Endothelial cell of umbilical vein (primary cell): ENCODE measurements at places on chromosomes 7 and 10. TPM values are rescaled to one million over a fixed set of nuclear protein-coding genes. Genes with fewer than 3 reads are reported as not detected.

The ABCC2 gene
- 1.7 and 3.3 TPM in 2 replicates for total RNA-seq

The CSTF2T gene
- 16.8 and 19.8 TPM in 2 replicates for total RNA-seq

The TNPO3 gene
- 46.9 TPM in 2 replicates for total RNA-seq

The HOXA7 gene
- total RNA-seq, result 15.6 and 18.5 TPM in 2 replicates

The FEZF1 gene
- total RNA-seq, result not detected in 2 replicates

The GPER1 gene
- 0.25 and 0.77 TPM in 2 replicates for total RNA-seq

The PRRT4 gene
- not detected in 2 replicates for total RNA-seq

The GPR26 gene
- not detected in 2 replicates for total RNA-seq

DNA sequence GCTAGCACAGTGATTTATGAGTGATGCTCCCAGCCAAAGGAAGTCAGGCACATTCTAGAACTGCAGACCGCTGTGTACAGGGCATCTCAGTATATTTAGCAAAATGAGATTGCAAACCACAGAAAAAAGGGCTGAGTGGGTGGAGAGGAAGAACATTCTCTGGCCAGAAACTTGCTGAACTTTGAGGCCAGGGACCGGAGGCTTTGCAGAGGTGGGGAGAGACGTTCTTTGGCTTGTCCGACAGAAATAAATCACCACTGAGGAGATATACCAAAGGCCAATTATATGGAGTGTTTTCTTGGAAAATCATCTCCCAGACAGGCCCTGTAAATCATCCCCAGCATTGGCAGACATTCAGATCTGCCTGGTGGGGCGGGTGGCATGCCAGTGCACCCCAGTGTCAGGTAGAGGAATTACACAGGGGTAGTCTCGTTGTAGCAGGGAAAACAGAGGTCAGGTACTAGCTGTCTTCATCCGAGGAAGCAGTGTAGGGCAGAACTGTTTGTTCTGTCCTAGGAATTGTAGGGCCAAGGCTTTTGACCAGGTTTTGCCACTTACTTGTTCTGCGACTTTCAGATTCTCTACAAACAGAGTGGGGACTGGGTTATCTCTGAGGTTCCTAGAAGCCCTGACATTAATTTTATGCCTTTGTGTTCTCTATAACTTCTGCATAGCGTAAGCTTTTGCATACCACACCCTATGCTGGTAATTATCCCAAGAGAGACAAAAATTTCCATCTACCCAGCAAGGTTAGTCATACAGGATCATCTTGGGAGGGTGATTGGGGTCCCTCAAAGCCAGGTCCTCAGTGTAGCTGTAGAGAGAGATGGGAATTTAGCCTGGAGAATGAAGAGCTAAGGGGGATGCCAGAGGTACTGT is 655.6 kb downstream of the LRMDA start:
- DNase-seq, result no peak

DNA sequence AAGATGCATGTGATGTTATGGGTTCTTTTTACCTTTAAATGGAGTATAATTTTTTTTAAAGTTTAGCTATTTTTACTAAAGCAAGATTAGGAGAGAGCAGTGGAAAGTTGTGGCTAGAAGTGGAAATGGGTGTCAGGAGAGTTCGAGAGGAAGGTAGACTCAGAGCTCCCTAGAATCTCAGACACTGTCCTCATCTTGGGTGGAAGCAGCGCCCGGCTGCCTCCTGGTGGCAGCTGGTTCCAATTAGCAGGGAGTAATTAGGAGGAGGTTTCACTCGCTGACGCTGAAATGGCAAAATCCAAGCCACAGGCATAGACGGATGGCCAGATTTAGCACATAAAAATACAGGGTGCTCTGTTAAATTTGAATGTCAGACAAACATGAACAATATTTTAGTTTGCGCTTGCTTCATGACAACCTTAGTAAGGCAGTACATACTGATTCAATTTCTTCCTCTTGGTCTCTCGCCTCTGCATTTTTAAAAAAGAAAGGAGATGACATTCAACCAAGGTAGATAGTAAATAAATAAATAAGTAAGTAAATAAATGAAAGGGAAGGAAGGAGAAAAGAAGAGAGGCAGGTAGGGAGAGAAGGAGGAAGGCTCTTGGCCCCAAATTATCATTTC is 58.5 kb downstream of the LGI1 start:
- DNase-seq, result peak; percentile 44

- DNase-seq, result peak; percentile 76
These were observed at the start of gene IFIT1 for GRCh38 chr10:89391907-89392756. IFIT1 (plus strand) TSS chr10:89392623; CDS start chr10:89392713, 90 bp downstream.

GRCh38 chr10:129568583-129569344 is 101.7 kb downstream of the MGMT start:
- no peak for DNase-seq

GRCh38 chr7:95508780-95509179 is 23.0 kb downstream of the ASB4 start:
- no peak for DNase-seq

GRCh38 chr7:39674406-39674805 is 51.0 kb downstream of the RALA start:
- DNase-seq, result no peak

DNA sequence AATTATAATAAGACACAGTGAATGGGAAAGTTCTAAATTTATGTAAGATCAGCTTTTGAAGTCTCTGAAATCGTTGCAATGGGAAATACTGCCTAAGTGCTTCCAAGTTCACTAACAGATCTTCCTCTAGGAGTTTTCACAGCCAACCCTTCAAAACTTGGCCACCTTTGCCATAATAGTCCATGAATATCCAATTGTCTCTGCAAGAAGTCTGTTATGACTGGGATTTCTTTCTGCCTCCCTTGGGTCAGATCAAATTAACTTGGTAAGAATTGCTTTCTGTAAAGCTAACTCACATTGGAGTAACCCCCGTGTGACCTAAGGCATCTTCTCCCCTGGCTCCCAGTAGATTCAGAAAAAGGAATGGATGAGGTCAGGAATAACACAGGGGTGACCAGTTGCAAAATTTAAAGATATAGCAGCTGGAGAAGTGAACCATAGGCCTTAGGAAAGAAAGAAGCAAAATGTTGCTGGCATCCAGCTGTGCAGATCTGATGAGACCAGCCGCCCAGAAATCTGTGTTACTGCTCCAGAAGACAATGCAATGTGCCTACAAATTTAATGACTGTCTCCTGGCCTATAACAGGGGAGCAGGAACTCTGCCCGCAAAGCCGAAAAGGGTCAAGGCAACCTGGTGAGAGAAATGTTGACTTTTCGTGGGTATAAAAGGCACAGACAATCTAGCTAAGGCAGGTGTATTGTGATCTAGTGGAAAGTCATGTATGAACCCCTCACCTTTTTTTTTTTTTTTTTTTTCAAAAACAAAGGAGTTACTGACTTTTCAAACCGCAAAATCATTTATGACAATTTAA is 7.5 kb upstream of the OPTN start:
- DNase-seq, result no peak

DNA sequence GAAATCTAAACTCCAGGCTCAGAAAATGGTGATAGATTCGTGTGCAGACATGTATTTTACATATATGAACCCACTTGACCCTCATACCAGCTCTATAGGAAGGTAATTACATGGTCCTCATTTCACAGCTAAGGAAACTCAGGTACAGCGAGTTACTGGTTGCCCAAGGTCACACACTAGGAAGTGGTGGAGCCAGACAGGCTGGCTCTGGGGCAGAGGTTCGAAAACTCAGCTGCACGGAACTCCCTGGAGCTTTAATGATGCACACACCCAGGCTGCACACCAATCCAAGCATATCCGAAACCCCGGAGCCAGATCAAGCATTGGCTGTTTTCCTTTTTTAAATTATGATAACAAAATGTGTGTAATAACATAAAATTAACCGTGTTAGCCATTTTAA is 172.4 kb downstream of the COBL start:
- no peak for DNase-seq

DNA sequence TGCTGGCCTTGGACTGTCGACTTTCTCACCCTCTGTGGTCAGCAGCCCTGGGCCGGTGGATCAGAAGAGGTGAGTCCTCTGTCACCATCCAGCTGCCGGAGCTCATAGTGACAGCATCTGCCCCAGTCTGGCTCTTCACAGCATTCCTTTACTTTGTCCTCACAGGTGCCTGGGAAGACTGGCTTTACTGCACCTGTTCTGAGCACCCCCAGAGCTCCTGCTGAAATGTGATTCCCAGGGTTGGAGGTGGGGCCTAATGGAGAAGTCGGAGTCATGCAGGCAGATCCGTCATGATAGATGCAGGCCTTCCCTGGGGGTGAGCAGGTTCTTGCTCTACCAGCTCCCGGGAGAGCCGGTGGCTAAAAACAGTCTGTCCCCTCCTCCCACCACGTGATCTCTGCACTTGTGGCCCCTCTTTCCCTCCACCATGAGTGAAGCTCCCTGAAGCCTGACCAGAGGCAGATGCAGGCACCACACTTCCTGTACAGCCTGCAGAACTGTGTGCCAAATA is 171.5 kb downstream of the ZMYND11 start:
- DNase-seq, result no peak

- peak; percentile 27 for DNase-seq
These were observed 59.9 kb downstream of the SUGCT start for GRCh38 chr7:40194745-40195144.

GRCh38 chr7:66150471-66150870 is 35.8 kb downstream of the CRCP start:
- DNase-seq, result peak; percentile 30

DNA sequence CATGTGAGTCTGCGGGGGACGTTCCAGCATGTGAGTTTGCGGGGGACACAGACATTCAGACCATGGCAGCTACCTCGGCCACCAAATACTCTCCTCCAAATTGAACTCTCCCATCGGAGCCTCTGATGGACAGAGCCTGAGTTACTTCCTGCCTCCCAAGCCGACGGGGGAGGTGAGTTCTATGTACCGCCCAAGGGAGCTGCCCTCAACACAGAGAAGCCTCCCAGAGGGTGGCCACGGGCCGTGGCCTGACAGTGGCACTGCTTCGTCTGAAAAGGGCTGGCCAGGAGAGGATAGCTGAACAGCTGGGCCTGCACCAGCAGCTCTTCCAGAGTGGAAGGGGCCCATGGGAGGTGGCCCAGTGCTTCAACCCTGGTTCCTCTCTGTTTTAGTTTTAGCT is 274.5 kb upstream of the PPP2R2D start:
- DNase-seq, result no peak
